SIG-M5 (cell line): ENCODE measurements at places on chromosomes 3 and 15.

GRCh38 chr3:115831864-115832263 is 208.6 kb downstream of the GAP43 start:
- no peak for DNase-seq

- no peak for DNase-seq
Observed at GRCh38 chr3:122677216-122677615, 3.4 kb upstream of the PARP14 start.

DNA sequence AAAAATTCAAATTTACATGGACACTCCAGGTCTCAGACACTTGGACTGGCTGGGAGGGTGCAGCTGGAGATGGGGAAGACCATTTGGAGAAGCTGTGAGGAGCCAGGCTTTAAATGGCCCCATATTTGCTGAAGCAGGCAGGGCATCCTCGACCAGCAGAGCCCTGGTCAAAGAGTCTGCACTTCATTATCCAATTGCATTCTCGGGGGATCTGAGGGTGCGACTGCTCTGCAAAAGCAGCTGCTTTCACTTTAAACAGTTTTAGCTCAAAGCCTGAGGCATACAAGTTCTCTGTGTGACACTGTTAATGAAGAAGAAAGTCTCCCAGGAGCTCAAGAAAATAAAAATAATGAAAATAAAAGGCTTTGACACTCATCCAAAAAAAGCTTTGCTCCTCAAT is 98.0 kb upstream of the SLC25A36 start:
- DNase-seq = no peak

- DNase-seq = no peak
Observed at GRCh38 chr3:183392186-183393034, 36.0 kb downstream of the MCF2L2 start.

- no peak for DNase-seq
Observed at GRCh38 chr3:149566292-149566975, 91.4 kb downstream of the WWTR1 start.
